ENCODE measurements at places on chromosomes 12 and 14. TPM values are rescaled to one million over a fixed set of nuclear protein-coding genes. Genes with fewer than 3 reads are reported as not detected.

The NPAS3 gene
- total RNA-seq: 6.4 TPM

The DTX1 gene
- total RNA-seq: 2.8 TPM

The PLCZ1 gene
- total RNA-seq: not detected

The PRR4 gene
- 0.68 TPM for total RNA-seq

The ERH gene
- total RNA-seq: 106 TPM

The HOXC12 gene
- total RNA-seq: not detected

The MMP17 gene
- total RNA-seq: 6.1 TPM

DNA sequence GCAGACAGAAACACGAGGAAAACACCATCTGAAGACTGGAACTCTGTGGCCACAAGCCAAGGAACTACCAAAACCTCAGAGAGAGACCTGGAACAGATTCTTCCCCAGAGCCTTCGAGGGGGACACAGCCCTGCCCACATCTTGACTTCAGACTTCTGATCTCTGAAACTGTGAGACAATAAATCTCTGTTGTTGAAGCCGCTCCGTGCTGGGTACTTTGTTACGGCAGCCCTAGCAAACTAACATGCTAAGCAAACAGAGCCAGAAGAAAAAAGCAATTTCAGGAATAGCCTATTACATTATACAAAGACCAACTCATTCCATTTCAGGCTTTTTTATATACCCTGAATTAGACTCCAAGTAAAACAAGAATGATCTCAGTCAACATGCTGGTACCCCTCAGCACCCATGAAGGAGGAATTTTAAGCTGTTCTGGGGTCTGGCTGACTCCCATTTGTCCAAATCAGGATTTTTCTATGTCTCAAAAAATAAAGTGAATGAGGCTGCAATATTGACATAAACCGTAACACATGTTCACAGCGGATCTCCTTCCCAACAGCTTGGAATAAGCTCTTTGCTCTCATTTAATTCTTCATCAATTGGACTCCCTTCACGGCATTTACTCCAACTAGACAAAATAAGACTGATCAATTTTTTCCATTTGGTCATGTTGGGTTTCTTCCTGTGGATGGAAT is 190.1 kb downstream of the FOXN3 start:
- H3K27ac ChIP-seq: peak overlapping the region; percentile 26
- no peak for DNase-seq
- H3K4me1 ChIP-seq: peaks cover 32% of the 10 kb centered on the region
- H3K4me3 ChIP-seq: no peak overlapping the region

DNA sequence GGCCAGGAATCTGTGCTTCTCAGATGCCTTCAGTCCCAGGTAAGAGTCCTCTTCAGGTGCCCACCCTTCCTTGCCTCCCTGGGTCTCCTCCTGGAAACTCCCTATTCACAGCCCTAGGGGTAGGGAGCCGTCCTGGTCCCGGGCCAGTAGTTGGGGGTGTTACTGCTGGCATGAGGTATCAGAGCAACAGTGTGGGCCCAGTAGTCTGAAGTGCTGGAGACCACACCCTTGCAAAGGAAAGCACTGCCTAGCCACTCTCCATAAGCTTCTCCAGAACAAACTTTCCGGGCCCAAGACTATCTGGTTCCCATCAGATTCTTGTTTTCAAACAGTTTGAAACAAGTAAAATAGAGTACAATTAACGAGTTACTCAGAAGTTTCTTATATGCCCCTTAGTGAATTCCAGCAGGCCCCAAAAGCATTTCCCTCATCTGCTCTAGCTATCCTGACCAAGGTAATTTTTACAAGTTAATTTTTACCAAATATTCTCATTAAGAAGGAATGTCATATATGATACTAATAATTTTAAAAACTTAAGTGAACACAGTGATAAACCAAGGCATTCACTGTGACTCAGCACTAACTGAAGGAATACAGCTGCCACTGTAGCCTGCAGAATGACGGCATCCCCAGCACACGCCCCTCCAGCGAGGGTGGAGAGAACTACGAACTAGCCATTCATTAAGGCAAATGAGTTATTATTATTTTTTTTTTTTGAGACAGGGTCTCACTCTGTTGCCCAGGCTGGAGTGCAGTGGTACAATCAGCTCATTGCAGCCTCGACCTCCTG is 49.4 kb downstream of the MOK start:
- no peaks in the 10 kb centered on the region for H3K27me3 ChIP-seq
- peak overlapping the region; percentile 66 for H3K27ac ChIP-seq
- H3K36me3 ChIP-seq: no peaks in the 10 kb centered on the region
- H3K4me3 ChIP-seq: no peak overlapping the region
- no peaks in the 10 kb centered on the region for H3K4me1 ChIP-seq

GRCh38 chr12:27821259-27821973 is 41.4 kb upstream of the MANSC4 start:
- no peaks in the 10 kb centered on the region for H3K27me3 ChIP-seq
- DNase-seq: no peak
- no peak overlapping the region for H3K4me3 ChIP-seq

- no peaks in the 10 kb centered on the region for H3K36me3 ChIP-seq
- H3K4me1 ChIP-seq: no peaks in the 10 kb centered on the region
- peak overlapping the region; percentile 52 for H3K27ac ChIP-seq
- no peaks in the 10 kb centered on the region for H3K27me3 ChIP-seq
These were observed 422.5 kb upstream of the PDE3A start for GRCh38 chr12:19945559-19946435.

- H3K4me3 ChIP-seq: no peak overlapping the region
- H3K36me3 ChIP-seq: no peaks in the 10 kb centered on the region
- H3K4me1 ChIP-seq: no peaks in the 10 kb centered on the region
- H3K27me3 ChIP-seq: no peaks in the 10 kb centered on the region
- no peak for DNase-seq
- no peak overlapping the region for H3K27ac ChIP-seq
These were observed 102.8 kb downstream of the SLC5A8 start for GRCh38 chr12:101107032-101107763.

- peak; percentile 78 for DNase-seq
- H3K27ac ChIP-seq: peak overlapping the region; percentile 91
- peaks cover 12% of the 10 kb centered on the region for H3K36me3 ChIP-seq
These were observed 11.1 kb downstream of the GPR84 start for GRCh38 chr12:54352891-54353874.

- peaks cover 10% of the 10 kb centered on the region for H3K4me1 ChIP-seq
- H3K36me3 ChIP-seq: peaks cover 14% of the 10 kb centered on the region
- peak; percentile 68 for DNase-seq
- no peaks in the 10 kb centered on the region for H3K27me3 ChIP-seq
- peak overlapping the region; percentile 13 for H3K27ac ChIP-seq
These were observed 17.2 kb downstream of the MAP3K12 start for GRCh38 chr12:53481939-53482586.

GRCh38 chr12:58883576-58884334 is 36.5 kb downstream of the LRIG3 start:
- H3K27me3 ChIP-seq: no peaks in the 10 kb centered on the region
- DNase-seq: no peak
- H3K4me1 ChIP-seq: peaks cover 35% of the 10 kb centered on the region
- H3K36me3 ChIP-seq: peaks cover 28% of the 10 kb centered on the region

DNA sequence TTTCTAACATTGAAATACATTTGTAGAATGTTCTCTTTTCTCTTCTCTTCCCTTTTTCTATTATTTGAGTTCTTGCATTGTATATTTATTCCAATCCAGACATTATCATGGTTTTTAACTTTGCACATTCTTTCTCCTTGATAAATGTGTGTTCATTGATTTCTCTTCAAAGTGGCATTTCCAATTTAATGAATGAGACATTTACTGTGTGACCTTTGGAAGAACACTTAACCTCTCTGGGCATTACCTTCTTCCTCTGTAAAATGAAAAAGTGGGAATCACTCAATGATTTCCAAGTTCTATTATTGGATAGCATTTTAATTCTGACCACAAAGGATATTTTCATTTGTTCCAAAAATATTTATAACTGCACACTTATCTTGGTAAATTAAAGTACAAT is 1095.8 kb downstream of the GALC start:
- no peak overlapping the region for H3K27ac ChIP-seq
- no peaks in the 10 kb centered on the region for H3K27me3 ChIP-seq
- no peak for DNase-seq
- H3K36me3 ChIP-seq: no peaks in the 10 kb centered on the region
- H3K4me3 ChIP-seq: no peak overlapping the region
- H3K4me1 ChIP-seq: no peaks in the 10 kb centered on the region

DNA sequence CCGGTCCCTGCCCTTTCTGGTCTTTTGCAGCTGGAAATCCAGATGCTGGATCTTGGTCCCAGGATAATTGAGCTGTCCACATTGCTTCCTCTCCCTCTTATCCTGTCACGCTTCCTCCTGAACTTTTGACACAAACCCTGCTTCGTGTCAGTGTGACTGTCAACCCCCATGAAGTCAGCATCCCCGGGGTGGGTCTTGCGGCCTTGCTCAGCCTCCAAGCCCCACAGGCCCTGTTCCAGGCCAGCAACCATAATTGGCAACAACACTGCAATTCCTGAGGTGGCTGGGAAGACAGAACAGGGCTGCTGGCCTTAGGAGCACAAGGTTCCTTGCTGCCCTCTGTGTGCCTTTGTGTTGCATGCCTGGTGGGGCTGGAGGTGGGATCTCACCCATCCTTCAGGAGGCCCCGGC is 74.9 kb downstream of the NTF3 start:
- no peaks in the 10 kb centered on the region for H3K36me3 ChIP-seq
- H3K4me1 ChIP-seq: peaks cover 6% of the 10 kb centered on the region
- H3K27ac ChIP-seq: no peak overlapping the region

- H3K27ac ChIP-seq: no peak overlapping the region
- H3K4me1 ChIP-seq: no peaks in the 10 kb centered on the region
- H3K27me3 ChIP-seq: no peaks in the 10 kb centered on the region
- H3K4me3 ChIP-seq: no peak overlapping the region
- no peak for DNase-seq
These were observed 348.0 kb upstream of the SOX5 start for GRCh38 chr12:24297516-24297915.

DNA sequence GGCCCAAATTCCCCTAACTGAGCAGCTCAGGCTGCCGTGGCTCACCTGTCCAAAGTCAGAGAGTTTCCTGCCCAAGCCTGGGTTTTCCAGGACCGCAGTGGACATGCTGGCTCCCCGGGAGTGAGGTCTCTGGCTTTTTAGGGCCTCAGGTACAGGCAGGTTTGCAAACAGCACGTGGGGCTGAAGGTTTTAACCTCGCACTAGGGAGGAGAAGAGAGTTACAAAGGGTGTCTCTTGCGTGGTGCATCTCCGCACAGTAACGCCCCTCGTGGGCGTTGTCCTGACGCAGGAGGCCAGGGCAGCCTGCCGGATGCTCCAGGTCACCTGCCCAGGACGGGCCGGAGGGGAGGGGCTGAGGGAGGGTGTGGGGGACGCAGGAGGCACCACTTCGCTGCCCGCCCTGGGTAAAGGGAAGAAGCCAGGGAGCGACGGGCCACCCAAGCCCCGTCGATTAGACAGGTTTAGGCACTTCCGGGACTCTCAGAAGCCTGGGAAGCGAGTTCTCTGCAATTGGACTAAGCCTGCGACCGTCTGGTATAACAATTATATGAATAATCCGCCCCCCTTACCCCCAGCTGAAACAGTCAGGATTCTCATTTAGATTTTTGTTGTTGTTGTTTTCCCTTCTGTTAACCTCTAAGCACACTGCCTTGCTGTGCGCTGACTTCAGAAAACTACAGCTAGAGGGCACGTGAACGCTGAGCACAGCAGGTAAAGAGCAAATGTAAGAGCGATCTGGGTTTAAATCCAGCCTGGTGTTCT is at the start of gene PAH:
Gene PAH, minus strand, starts transcription at position 219 of the 762 bp plus-strand sequence. Its CDS starts 114 bp downstream, at position 105.
- DNase-seq: no peak
- peak within 1 kb of the TSS; percentile 17 for H3K4me3 ChIP-seq
- H3K4me1 ChIP-seq: no peaks in the 10 kb centered on the region
- H3K27me3 ChIP-seq: peaks cover 6% of the 10 kb centered on the region
- H3K36me3 ChIP-seq: no peaks in the 10 kb centered on the region

DNA sequence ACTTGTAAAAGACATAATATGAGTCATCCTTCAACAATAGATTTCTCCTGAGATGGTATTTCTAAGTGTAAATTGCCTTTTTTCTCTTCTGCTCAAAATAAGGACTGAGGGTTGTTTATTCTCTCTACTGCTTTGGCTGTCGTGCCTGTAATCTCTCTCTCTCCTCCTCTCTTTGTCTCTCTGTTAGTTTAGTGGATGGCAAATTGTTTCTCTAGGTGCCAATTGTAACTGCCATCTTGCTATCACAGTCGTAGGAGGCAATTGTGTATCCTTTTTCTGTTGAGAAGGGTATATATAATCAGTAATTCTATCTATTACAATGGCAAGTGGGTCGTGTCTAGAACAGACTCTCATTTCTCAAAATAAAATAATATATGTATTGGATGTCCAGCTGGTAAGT is 545.0 kb upstream of the FBXO33 start:
- no peak overlapping the region for H3K4me3 ChIP-seq
- no peak overlapping the region for H3K27ac ChIP-seq
- no peak for DNase-seq
- no peaks in the 10 kb centered on the region for H3K4me1 ChIP-seq
- H3K27me3 ChIP-seq: no peaks in the 10 kb centered on the region

DNA sequence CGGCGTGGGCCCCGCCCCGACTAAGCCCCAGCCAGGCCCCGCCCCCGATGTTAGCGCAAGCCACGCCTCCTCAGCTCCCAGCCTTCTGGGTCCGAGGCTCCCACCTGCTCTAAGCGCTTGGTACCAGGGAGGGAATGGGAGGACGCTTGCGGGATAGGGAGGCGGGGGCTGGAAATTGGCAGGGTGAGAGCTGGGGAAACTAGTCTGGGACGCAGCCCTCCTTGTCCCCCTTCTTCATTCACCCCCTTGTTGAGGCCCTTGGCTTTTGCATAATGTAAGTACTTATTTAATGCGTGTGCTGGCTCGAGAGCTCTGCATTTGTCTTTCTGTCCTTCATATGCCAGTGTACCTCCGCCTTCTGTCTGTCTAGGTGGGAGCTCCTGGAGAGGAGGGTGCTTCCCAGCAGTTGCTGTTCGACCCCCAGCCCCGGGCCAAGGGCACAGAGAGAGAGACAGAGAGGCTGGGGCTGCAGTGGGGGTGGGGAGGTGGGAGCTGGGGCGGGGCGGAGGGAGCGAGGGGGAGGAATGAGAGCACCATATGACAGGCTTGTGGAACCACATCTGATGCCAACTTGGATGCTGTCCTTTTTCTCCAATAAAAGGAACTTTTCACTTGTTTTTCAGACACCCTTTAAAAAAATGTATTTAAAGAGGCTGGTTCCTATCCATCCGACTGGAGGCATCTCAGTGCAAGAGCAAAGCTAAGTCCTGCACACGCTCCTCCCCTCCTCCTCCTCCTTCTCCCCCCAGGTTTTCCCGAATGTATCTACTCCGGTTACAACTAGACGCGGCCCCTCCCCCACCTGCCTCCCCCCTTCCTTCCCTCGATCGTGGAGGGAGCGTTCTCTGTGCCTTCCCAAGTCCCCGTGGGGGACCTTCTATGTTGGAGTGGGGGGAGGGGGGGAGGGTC is 25.6 kb upstream of the MAP1LC3B2 start:
- peak overlapping the region; percentile 83 for H3K27ac ChIP-seq
- H3K4me3 ChIP-seq: peak overlapping the region; percentile 47
- H3K4me1 ChIP-seq: peaks cover 30% of the 10 kb centered on the region
- no peaks in the 10 kb centered on the region for H3K36me3 ChIP-seq

- H3K36me3 ChIP-seq: no peaks in the 10 kb centered on the region
- H3K4me3 ChIP-seq: no peak overlapping the region
- no peaks in the 10 kb centered on the region for H3K4me1 ChIP-seq
- H3K27ac ChIP-seq: no peak overlapping the region
- no peaks in the 10 kb centered on the region for H3K27me3 ChIP-seq
These were observed 356.2 kb downstream of the NELL2 start for GRCh38 chr12:44519931-44520330.

GRCh38 chr14:64573109-64573508 is 23.3 kb downstream of the PPP1R36 start:
- no peaks in the 10 kb centered on the region for H3K36me3 ChIP-seq
- no peak overlapping the region for H3K4me3 ChIP-seq
- no peak for DNase-seq
- H3K27ac ChIP-seq: peak overlapping the region; percentile 77
- H3K27me3 ChIP-seq: no peaks in the 10 kb centered on the region
- peaks cover 50% of the 10 kb centered on the region for H3K4me1 ChIP-seq

GRCh38 chr12:31019976-31020375 is 53.7 kb upstream of the DDX11 start:
- no peaks in the 10 kb centered on the region for H3K4me1 ChIP-seq
- no peak overlapping the region for H3K4me3 ChIP-seq
- DNase-seq: peak; percentile 27
- no peaks in the 10 kb centered on the region for H3K27me3 ChIP-seq
- no peak overlapping the region for H3K27ac ChIP-seq
- H3K36me3 ChIP-seq: no peaks in the 10 kb centered on the region

All from sigmoid colon (tissue), 7 donors.